Osteoblast (primary cell): ENCODE measurements at places on chromosomes 3 and 15. TPM values are rescaled to one million over a fixed set of nuclear protein-coding genes. Genes with fewer than 3 reads are reported as not detected.
A peak's percentile ranks its signal among the peaks of the same experiment; 100 is the strongest.

- no peaks in the 10 kb centered on the region for H3K36me3 ChIP-seq
- H3K4me1 ChIP-seq: peaks cover 10% of the 10 kb centered on the region
- no peak for DNase-seq
- H3K27me3 ChIP-seq: no peaks in the 10 kb centered on the region
Observed at GRCh38 chr3:197746209-197746608, 3.5 kb upstream of the FYTTD1 start.

- H3K4me3 ChIP-seq: peak overlapping the region; percentile 94
- H3K4me1 ChIP-seq: peaks cover 14% of the 10 kb centered on the region
- DNase-seq: no peak
- peak overlapping the region; percentile 89 for H3K27ac ChIP-seq
- H3K27me3 ChIP-seq: no peaks in the 10 kb centered on the region
- no peaks in the 10 kb centered on the region for H3K36me3 ChIP-seq
Observed at GRCh38 chr3:47380026-47380600, 708 bp upstream of the PTPN23 start.

DNA sequence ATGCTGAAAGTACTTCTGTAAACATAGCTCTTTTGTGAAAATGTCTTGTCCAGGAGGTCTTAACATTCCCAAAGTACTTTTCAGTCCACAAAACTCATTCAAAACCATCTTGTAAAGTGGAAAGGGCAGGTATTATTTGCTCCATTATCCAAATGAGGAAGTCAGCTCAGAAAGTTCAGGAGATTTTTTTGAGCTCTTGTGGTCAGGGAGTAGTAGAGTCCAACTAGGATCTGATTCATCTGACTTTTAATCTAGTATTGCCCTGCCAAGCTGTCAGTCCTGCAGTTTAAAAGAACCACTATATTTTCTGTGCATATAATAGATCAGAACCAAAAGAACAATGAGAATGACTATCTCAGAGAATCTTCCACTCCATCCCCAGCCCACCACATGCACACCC lies 83.5 kb downstream of the FOXB1 start:
- peaks cover 26% of the 10 kb centered on the region for H3K4me1 ChIP-seq
- H3K27me3 ChIP-seq: no peaks in the 10 kb centered on the region
- H3K4me3 ChIP-seq: no peak overlapping the region
- peak; percentile 39 for DNase-seq
- no peak overlapping the region for H3K27ac ChIP-seq

- H3K4me1 ChIP-seq: peaks cover 25% of the 10 kb centered on the region
- H3K36me3 ChIP-seq: no peaks in the 10 kb centered on the region
- peak; percentile 96 for DNase-seq
- no peak overlapping the region for H3K4me3 ChIP-seq
Observed at GRCh38 chr15:65069179-65069578, 1.4 kb upstream of the RASL12 start.

The C3orf20 gene
- under 0.01 and 0.29 TPM in 2 replicates for total RNA-seq

- H3K27me3 ChIP-seq: no peaks in the 10 kb centered on the region
- no peaks in the 10 kb centered on the region for H3K36me3 ChIP-seq
- DNase-seq: peak; percentile 1
Observed at GRCh38 chr3:23484386-23484785, 281.3 kb downstream of the UBE2E2 start.

DNA sequence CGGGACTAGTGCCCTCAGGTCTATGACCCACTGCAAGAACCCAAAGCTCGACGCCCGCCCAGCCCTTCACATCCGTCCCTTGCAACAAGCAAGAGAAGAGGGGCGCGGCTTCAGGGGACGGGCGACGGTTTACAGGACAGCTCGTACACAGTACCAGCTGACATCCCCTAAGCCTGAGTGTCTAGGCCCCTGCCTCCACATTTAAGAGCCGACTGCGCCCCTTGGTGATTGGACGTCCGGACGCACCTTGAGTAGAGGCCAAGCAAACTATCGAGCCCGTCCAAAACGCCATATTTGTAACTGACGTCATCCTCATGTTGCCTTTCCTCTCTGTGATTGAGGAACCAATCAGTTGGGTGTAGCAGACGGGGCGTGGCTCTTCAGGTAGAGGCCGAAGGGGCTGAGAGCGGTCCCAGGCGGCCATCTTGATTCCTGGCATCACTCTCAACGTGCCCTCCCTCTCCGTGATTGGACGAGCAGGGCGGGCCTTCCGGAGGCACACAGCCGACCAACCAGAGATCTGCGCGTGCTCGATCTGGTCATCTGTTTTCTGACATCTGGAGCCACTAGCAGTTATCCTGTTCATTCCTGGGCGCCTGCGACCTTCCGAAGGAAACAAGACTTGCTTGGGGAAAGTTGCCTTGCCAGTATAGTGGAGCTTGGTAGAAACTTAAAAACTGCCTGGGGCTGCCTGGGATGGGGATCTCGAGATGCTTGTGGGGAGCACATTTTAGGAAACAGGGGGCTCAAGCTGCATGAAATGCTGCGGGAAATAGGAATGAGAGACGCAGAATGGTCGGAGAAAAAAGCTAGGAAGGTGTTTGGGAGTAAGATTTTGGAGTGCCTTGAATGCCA lies 4.0 kb upstream of the RPL14 start:
- peak overlapping the region; percentile 83 for H3K4me3 ChIP-seq
- peaks cover 2% of the 10 kb centered on the region for H3K36me3 ChIP-seq
- peak overlapping the region; percentile 87 for H3K27ac ChIP-seq
- H3K4me1 ChIP-seq: peaks cover 14% of the 10 kb centered on the region
- DNase-seq: peak; percentile 99

- H3K27ac ChIP-seq: no peak overlapping the region
- H3K4me1 ChIP-seq: no peaks in the 10 kb centered on the region
- no peaks in the 10 kb centered on the region for H3K36me3 ChIP-seq
- peaks cover 11% of the 10 kb centered on the region for H3K27me3 ChIP-seq
Observed at GRCh38 chr3:73848173-73848906, 223.6 kb upstream of the PDZRN3 start.

The DNAH1 gene
- total RNA-seq: 8.0 and 8.7 TPM in 2 replicates

The A4GNT gene
- not detected in 2 replicates for total RNA-seq

The CHDH gene
- 0.72 and 0.88 TPM in 2 replicates for total RNA-seq

GRCh38 chr3:75295013-75295412 lies 369.1 kb upstream of the FRG2C start:
- H3K4me3 ChIP-seq: no peak overlapping the region
- H3K27ac ChIP-seq: no peak overlapping the region
- no peaks in the 10 kb centered on the region for H3K36me3 ChIP-seq
- H3K27me3 ChIP-seq: peaks cover 8% of the 10 kb centered on the region
- H3K4me1 ChIP-seq: no peaks in the 10 kb centered on the region
